ENCODE measurements at places on chromosomes 6 and 20. TPM values are rescaled to one million over a fixed set of nuclear protein-coding genes. Genes with fewer than 3 reads are reported as not detected.
A peak's percentile ranks its signal among the peaks of the same experiment; 100 is the strongest.

DNA sequence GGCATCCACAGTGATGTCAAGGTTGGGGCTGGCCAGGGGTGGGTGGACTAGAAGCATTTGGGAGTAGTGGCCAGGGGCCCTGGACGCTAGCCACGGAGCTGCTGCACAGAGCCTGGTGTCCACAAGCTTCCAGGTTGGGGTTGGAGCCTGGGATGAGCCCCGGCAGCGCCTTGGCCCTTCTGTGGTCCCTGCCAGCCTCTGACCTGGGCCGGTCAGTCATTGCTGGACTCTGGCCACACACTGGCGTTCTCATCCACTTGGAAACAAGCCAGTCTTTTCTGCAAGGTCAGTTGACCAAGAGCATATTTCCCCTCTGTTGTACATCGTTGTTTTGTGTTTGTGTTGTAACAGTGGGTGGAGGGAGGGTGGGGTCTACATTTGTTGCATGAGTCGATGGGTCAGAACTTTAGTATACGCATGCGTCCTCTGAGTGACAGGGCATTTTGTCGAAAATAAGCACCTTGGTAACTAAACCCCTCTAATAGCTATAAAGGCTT, 8.4 kb downstream of the PSMA7 start:
- DNase-seq: no peak

ANKRD66 gene
- total RNA-seq: not detected

- no peak for DNase-seq
Observed at GRCh38 chr6:55972091-55972490, 96.7 kb upstream of the BMP5 start.

GRCh38 chr6:122623279-122623678, 13.1 kb downstream of the PKIB start:
- no peak for DNase-seq

TPX2 gene
- 89.0 TPM for total RNA-seq

- DNase-seq: no peak
Observed at GRCh38 chr6:43070028-43070632, 6.0 kb upstream of the PTK7 start.

ELOVL4 gene
- 5.9 TPM for total RNA-seq

TRIM10 gene
- not detected for total RNA-seq

DNA sequence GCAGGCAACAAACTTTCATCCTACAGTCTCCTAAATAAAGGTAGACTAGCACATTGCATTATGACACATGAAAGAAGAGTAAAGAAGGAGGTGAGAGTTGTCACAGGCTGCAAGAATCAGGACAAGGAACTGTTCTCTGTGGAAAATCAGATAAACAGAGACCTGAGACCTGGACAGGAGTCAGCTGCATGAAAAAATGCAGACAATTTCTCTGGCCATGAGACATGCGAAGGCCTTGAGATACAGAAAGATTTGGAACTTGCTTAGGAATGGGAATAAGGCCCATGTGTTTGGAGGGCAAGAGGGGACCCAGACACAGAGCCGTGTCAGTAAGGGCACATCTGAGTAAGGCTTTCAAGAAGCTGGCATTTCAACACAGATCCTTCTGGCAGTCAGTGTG, 674.6 kb upstream of the AGPAT4 start:
- DNase-seq: no peak

- peak; percentile 84 for DNase-seq
Observed at GRCh38 chr20:62887152-62887859, 25.7 kb upstream of the TCFL5 start.
